ENCODE measurements at places on chromosomes 5 and 9.

DNA sequence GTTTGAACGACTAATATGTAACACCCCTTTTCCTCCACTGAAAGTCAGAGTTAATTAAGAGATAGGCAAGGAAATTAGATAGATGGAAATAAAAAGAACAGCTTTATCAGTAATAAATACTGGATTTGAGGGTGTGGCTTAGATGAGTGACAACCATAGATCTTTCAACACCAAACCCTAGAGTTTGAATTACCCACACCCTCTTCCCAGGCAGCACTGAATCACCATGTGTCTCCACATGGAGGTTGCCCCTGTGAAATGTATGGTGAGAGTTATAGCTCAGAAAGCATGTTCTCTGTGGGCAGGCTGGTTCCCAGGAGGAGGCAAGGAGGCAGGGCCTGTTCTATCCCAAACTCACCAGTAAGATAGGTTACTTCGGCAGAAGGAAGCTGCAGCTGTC, 69.7 kb downstream of the TMEM174 start:
- no peak for DNase-seq

GRCh38 chr9:79104216-79104615, 467.5 kb upstream of the TLE4 start:
- DNase-seq: no peak

- no peak for DNase-seq
Observed at GRCh38 chr5:168339109-168339771, 47.8 kb downstream of the WWC1 start.

- no peak for DNase-seq
Observed at GRCh38 chr5:169431386-169431785, 130.4 kb upstream of the SLIT3 start.

- DNase-seq: no peak
Observed at GRCh38 chr5:159975462-159976019, 33.4 kb upstream of the TTC1 start.

- no peak for DNase-seq
Observed at GRCh38 chr5:102451082-102451481, 47.7 kb downstream of the SLCO6A1 start.

DNA sequence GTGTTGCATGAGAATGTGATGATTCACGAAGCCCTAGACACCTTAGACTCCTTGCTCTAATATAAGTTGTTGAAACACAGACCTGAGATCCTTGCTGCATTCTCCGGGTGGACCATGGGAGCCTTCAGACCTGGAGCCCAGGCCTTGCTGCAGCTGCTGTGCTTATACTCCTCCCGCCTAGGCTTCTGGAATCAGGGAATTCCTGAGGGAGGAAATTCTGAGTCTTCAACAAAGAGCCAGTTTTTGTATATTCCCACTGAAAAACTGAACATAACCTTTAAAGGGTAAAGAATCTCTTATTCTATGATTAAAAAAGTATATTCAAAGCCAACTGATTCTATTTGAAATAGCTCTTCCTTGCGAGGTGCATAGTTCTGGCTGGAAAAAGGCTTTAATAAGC, 245.1 kb upstream of the ELAVL2 start:
- DNase-seq: no peak

DNA sequence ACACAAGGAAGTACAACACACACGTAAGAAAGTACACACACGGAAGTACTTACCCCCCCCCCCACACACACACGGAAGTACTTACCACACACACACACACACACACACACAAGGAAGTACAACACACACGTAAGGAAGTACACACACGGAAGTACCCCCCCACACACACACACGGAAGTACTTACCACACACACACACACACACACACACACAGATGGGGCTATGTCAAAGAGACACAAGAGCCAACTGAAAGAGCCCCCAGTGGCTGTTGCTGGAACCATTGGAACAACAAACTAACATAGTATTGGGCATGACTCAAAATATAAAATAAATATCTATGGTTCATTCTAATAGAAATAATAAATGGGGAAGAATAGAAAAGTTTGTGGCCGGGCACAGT, 4.9 kb upstream of the MAPK9 start:
- DNase-seq: no peak

GRCh38 chr9:126027566-126027965, 280.4 kb downstream of the PBX3 start:
- DNase-seq: no peak

- DNase-seq: no peak
Observed at GRCh38 chr5:154112255-154112654, 73.5 kb downstream of the MFAP3 start.

- no peak for DNase-seq
Observed at GRCh38 chr9:127791085-127791484, 5.3 kb downstream of the CDK9 start.

DNA sequence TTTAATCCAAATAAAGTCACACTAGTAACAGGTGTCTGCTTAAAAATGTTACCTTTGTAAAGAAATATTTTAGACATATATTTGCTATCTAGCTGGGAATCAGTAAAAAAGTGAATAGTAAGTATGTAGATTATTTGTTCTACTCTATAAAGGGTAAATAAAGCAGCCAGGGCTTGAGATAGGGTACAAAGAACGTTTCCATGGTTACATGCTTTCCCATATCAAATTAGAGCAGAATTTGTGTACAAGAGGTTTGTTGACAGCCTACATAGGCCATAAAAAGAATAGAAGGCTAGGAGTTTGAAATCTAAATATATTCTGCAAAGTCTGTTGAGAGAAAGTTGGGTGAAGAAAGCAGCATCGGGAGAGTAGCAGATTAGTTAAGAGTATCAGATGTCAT, 160.9 kb upstream of the POU5F2 start:
- no peak for DNase-seq

DNA sequence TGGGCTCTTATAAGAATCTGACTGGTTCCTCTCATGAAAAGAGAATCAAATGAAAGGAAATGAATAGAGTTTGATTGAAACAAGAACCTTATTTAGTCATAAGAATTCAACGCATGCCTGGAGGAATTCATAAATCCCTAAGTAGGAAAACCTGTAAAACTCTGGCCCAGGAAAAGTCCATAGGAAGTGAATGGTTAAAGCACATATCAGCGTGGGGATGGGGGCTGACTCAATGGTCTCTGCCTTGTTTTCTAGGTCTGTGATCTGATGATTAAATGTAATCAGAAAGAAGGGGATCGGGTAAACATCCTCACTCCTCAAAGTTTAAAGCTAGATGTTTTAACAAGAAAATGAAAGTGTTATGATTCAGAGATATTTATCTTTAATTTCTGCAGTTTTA, 759.4 kb upstream of the C9orf72 start:
- DNase-seq: no peak

DNA sequence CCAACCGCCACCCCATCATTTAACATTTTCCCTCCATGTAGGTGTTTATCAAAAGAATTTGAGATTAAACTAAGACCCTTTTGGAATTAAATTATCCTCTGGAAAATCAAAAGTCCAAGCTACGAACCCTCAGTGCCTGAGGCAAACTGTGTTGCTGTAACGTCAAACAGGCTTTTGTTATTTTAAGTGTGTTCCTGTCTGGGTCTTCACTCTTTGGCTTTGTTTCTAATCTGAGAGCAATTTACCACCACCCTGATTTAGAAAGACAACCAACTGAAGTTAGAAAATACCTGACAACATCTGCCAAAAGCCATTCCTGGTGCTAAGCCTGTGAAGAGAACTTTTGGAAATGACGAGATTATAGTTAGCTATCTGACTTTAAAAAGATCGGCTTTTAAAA, 199.9 kb downstream of the DIRAS2 start:
- DNase-seq: no peak

DNA sequence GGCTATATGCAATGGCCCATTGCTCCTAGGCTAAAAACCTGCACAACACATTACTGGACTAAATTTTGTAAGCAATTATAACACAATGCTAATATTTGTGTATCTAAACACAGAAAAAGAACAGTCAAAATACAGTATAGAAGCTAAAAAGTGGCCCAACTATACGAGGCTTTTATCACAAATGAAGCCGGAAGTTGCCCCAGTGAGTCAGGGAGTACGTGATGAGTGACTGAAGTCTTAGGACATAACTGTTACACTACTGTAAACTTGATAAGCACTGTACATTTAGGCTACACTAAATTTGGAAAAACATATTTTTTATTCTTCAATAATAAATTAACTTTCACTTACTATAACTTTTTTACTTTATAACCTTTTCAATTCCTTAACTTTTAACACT, 105.2 kb upstream of the PRR16 start:
- no peak for DNase-seq

DNA sequence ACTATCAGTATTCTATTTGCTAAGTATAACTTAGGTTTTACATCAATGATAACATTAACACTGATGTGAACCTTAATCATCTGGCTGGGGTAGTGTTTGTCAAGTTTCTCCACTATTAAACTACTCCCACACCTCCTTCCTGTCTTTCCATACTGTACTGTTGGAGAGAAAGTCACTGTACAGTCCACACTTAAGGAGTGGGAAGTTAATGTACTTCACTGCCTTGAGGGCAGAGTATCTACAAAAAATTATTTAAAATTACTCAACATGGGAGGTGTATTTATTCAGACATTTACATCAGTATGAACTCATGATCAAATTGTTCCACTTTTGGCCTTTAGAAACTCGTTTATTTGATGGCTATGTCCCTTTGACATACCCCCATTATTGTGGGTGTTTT, 11.9 kb downstream of the UHRF2 start:
- no peak for DNase-seq

Data from NK-92 treated with Interleukin-12 subunit alpha and Interleukin-12 subunit beta, amount 100 ng/mL, for 24 hours (cell line).